ENCODE measurements at places on chromosomes 13 and 19.

DNA sequence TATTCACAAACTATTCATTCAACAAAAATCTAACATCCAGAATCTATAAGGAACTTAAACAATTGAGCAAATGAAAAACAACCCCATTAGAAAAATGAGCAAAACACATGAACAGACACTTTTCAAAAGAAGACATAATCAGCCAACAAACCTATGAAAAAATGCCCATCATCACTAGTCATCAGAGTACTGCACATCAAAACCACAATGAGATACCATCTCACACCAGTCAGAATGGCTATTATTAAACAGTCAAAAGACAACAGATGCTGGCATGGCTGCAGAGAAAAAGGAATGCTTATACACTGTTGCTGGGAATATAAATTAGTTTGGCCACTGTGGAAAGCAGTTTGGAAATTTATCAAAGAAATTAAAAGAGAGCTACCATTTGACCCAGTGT lies 487.6 kb downstream of the GPC6 start:
- DNase-seq, result no peak

GRCh38 chr19:38433268-38433733 lies at the start of gene RYR1:
Gene RYR1, plus strand, starts transcription at chr19:38433691. Its CDS starts 139 bp downstream, at chr19:38433830.
- no peak for DNase-seq

DNA sequence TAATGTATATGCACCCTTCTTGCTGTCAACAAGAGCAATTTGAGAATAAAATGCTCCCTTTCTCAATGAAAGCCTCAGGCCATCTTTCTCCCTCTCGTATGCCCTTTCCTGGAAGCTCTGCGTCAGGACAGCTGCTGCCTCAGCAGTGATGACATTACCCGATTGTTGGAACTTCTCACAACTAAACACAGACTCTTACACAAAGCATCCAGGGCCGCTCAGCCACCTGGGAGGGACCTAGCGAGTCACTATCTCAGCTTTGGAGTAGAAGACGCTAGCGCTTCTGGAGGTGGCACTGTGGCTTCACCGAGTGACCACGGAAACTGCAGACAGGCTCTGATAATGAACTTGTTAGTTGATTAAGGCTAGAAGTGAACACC lies 153.2 kb upstream of the SOX1 start:
- no peak for DNase-seq

GRCh38 chr13:42814868-42815267 lies 33.5 kb downstream of the FAM216B start:
- DNase-seq, result no peak

All from stimulated activated CD4-positive, alpha-beta T cell treated with anti-CD3 and anti-CD28 coated beads, Interleukin-12 subunit alpha, Interleukin-12 subunit beta, amount 100 ng/mL, for 48 hours (primary cell).